ENCODE measurements at places on chromosomes 7 and 10.
A peak's percentile ranks its signal among the peaks of the same experiment; 100 is the strongest.

GRCh38 chr10:115829521-115830205 is 443.3 kb downstream of the GFRA1 start:
- no peak for DNase-seq

DNA sequence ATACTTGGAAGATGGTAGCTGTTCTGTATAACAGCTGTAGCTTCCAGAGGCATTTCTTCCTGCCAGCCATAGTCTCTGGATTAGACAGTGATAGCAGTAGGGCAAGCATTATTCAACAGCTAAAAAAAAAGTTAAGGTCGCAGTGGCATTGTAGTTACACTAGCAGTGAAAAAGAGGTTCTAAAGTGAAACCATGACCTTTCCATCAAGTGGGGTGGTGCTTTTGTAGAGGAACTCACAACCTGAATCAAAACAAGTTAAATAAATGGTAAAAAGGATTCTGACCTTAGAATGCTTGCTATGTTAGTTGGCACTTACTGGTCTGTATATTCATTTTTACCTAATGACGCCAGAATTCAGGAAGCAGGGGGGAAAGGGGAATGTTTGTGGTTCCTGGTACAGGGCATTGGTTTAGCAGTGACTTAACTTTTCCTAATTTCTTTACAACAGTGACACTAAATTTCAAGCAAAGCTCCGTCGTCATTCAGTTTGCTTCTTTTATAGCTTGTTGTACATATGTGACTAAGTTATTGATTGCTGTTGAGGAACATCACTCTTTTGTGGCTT is 55.0 kb downstream of the GBF1 start:
- peak; percentile 46 for DNase-seq

- DNase-seq, result no peak
These were observed 20.7 kb downstream of the AHCYL2 start for GRCh38 chr7:129245533-129245932.

DNA sequence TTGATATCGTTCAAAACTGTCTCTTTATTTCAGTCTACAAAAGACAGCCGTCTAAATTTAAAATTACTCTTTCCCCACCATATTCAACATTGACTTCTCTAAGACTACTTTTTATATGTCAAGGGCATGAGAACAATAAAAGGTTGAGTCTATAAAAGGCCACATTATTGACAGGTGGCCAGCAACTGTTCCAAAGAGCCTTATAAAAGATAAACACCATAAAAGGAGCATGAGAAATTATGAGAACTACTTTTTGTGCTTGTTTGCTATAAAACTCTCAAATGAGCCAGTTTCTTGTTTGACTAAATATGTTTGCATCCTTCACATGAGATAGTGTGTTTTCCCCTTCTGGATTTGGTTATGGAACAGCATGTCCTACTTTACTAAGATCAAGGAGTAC is 189.2 kb downstream of the THSD7A start:
- DNase-seq, result no peak

GRCh38 chr10:61901829-61902444 is 438 bp downstream of the ARID5B start:
- DNase-seq, result no peak

DNA sequence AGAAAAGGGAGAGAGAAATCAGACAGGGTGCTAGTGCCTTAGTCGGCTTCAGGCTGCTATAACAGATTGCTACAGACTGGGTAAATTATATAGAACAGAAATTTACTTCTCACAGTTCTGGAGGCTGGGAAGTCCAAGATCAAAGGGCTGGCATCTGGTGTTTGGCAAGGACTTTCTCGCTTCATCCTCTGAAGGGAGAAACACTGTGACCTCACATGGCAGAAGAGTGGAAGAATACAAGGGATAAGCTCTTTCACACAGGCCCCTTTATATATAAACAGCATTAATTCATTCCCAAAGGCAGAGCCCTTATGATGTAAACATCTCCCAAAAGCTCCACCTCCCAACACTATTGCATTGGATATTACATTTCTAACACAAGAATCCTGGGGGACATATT is 235.5 kb upstream of the INHBA start:
- no peak for DNase-seq

- DNase-seq, result no peak
These were observed 30.7 kb upstream of the RBM20 start for GRCh38 chr10:110613341-110613995.

GRCh38 chr7:981793-982510 is 1.0 kb upstream of the CYP2W1 start:
- no peak for DNase-seq

DNA sequence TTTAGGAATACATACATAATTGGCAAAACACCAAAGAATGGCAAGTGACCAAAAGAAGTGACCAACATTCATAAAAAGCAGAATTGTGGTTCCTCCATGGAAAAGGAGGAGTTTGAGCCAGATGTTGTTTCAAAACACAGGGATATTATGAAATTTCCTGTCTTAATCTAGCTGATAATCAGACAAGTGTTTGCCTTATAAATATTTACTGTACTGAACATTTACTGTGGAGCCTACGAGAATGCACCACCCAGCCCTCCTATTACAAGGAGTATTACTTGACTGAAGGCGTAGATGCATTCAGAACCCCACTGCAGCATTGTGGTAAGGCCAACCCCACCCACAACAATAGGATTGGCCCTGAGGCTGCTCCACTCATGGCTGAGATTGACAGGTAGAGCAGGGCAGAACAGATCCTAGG is 118.9 kb downstream of the AKR1D1 start:
- DNase-seq, result no peak

GRCh38 chr10:132627666-132628531 is 90.3 kb downstream of the INPP5A start:
- DNase-seq, result no peak

DNA sequence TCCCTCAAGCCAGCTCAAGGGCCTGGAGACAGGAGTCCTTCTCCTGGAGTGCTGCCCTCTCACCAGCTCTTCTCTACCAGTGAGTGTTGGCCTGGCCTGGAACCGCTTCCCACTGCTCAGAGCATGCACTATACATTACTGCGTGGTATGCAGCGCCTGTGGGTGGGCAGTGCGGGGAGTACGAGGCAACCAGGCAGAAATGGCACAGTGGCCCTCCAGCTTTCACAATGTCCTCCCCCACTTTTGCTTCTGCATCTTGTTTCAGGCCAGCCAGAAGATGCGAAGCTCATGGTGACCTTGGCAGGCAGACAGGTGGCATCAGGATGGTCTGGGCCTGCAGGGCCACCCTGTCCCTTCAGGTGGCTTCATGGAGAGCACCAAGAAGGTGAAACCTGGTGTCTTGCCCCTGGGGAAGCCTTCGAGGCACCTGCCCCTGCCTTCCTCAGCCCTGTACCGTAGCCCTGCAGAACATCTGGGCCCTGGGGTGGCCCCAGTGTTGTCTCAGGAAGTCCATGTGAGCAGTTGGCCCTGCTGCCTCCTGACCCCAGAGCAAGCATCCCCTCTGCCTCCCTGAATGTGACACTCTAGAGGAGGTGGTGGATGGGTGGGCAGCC is 35.8 kb downstream of the RASGEF1A start:
- DNase-seq, result no peak

- no peak for DNase-seq
These were observed 26.4 kb downstream of the LAMB4 start for GRCh38 chr7:108103558-108104298.

DNA sequence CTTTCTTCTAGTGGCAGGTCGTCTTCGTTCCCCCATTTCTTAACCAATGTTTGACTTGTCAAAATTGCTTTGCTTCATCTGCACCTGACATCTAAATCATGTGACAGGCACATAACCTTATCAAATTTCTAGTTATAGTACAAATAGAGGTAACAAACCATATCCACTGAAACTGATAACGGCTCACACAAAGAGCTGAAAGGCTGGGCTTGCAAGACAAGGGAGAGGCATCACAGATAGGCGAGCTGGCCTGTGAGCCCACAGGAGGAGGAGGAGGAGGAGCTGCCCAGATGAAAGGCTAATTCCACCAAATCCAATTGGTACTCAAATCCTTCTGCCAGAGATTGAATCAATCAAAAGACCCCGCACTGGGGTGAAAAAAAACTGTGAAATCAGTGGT is 80.2 kb upstream of the NEBL start:
- no peak for DNase-seq

DNA sequence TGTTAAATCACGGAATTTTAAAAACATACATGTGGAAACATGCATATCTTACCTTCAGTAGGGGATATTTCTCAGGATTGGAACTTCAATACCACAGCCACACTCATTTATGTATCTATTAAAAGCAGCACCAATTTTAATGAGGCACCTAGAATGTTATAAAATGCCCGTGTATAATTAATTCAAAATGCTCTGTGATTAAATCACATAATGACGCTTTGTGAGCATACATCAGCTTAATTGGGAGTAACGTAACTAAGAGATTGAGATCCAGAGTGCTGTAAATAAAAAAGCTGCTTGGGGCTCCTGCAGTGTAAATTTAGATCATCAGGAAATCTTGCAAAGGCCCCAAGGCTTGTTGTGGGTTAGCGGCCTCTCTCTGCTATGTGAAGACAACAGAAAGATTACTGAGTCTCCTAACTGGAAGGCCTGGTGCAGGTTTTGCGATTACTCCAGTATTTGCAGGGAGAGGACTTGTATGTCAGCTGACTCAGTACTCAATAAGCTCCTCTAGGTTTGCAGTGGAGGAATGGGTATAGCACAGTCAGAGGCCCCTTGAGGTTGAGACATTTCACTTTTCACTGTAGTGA is 195.5 kb upstream of the PHYHIPL start:
- no peak for DNase-seq

DNA sequence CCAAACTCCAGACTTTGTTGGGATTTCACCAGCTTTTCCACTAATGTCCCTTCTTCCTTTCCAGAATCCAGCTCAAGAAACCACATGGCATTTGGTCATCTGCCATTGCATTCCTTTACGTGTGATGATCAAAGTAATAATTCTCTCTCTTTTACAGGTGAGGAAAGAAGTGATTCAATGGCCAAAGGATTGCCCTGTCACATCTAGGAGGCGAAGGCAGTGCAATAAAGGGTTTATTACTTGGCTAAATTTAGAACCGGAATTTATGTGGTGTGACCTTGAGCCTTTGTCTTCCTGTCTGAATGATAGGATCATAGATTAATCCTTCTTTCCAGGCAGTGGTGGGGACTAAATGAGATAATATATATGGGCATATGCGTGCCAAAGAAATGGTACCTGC is 58.3 kb upstream of the COBL start:
- DNase-seq, result no peak

DNA sequence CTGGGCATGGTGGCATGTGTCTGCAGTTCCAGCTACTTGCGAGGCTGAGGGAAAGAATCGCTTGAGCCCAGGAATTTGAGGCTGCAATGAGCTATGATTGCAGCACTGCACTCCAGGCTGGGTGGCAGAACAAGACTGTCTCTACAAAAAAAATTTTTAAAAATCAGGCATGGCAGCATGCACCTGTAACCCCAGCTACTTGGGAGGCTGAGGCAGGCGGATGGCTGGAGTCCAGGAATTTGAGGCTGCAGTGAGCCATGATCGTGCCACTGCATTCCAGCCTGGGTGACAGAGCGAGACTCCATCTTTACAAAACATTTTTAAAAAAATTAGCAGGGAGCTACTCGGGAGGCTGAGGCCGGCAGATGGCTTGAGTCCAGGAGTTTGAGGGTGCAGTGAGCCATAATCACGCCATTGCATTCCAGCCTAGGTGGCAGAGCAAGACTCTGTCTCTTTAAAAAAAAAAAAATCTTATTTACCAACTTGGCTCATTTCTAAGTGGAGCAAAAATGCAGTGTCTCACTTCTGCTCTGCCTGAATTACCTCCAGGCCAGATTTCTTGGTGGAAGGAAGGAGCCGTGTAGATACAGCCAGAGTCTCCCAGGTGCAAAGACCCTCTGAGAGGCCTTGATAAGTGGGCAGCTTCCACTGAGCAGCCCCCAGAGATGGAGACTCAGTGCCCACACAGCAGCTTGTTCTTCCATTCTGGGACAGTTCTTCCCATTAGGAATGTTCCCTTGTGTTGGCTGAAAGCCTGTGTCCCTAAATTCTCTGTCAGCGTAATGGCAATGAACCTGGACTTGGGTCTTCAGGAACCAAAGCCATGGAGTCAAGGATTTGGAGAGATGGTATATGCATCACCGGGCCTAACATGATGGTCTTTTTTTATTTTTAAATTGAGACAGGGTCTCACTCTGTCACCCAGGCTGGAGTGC is 30.0 kb downstream of the GTF2IRD1 start:
- no peak for DNase-seq

DNA sequence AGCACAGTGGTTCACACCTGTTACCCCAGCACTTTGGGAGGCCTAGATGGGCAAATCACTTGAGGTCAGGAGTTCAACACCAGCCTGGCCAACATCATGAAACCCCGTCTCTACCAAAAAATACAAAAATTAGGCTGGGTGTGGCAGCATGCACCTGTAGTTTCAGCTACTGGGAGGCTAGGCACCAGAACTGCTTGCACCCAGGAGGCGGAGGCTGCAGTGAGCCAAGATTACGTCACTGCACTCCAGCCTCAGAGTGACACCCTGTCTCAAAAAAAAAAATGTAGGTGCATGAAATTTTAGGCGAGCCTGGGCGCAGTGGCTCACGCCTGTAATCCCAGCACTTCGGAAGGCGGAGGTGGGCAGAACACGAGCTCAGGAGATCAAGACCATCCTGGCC is 9.6 kb downstream of the BCL7B start:
- DNase-seq, result no peak

- DNase-seq, result no peak
These were observed 53.6 kb upstream of the DNAAF5 start for GRCh38 chr7:672891-673290.

- no peak for DNase-seq
These were observed 143.4 kb downstream of the TCF7L2 start for GRCh38 chr10:113093188-113094113.

Data from pulmonary artery endothelial cell (primary cell).